Lung (tissue), 17 donors: ENCODE measurements at places on chromosomes 5 and 9.

DNA sequence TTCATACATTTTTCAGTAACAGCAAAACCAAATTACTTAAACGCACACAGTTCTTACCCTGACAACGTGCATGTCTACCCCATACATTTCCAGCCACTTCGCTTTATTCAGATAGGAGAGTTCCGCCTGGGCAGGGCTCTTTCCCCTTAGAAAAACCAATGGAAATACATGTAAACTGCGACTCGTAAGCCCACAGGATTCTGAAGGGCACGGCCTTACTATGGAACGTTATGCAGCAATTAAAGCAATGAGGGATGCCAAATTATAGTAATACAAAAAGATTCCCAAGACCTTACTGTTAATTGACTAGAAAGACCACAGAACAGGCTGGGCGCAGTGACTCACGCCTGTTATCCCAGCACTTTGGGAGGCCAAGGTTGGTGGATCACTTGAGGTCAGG is 64.5 kb downstream of the EPB41L4B start:
- no peak for DNase-seq

- DNase-seq, result no peak
Observed at GRCh38 chr5:21791304-21791703, 1061.8 kb downstream of the CDH12 start.

GRCh38 chr9:126207256-126207655 is 119.4 kb upstream of the MVB12B start:
- no peak for DNase-seq

GRCh38 chr9:32589083-32589723 is 16.2 kb upstream of the NDUFB6 start:
- peak; percentile 61 for DNase-seq

- DNase-seq, result no peak
Observed at GRCh38 chr5:9655641-9656040, 25.5 kb upstream of the TAS2R1 start.

DNA sequence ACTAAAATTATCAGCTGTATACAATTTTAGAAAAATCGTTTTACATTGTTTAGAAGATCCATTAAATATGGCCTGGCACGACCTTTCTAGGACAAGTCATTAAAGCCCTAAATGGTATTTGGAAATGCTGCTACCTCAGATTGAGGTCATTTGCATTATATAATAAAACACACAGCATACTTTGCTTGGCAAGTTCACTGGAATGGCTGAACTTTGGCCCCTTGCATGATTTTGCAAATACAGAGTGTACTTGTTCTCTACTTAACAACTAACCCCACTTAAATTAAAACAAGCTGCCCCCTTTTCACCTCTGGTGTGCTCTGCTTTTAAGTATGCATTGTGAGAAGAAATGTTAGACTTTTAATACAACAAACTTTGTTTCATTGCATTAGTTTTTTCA is 860.1 kb downstream of the PTPRD start:
- no peak for DNase-seq

- DNase-seq, result no peak
Observed at GRCh38 chr9:14092344-14092743, 221.6 kb downstream of the NFIB start.

DNA sequence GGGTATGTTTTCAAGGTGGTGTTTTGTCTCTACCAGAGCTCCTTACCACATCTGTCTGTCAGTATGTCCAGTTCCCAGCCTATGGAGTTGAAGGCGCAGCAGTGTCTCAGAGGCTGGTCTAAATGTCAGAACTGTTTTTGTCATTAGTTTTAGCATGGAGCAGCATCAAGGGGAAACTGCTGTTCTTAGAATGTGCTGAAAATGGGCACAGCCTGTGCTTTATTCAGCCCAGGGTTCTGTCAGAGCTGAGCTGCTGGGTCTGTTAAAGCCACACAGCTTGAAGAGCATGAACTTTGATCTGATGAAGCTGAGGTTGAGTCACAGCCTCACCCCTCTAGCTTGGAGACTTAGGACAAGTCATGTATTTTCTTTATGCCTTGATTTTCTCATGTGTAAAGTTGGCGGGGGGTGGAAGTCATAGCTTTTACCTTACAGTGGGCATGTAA is 71.9 kb downstream of the RALGPS1 start:
- DNase-seq, result no peak

- no peak for DNase-seq
Observed at GRCh38 chr5:144088206-144089064, 82.0 kb downstream of the YIPF5 start.

DNA sequence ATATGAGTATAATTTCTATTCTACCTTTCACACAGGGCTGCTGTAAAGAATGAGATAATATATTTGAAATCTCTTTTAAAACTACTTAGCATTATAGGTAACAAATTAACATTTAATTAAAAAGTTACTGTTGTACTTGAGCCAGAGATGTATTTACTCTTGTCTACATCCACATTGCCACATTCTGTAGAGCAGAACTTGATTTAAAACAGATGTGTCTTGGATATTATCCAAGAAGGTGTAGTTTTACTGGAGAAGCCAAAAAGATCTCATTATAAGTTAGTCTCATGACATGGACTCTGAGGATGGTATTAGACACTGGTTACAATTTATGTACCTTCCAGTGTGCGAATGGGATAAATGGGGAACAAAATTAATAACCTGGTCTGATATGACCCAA is 293.1 kb upstream of the CCNH start:
- no peak for DNase-seq

GRCh38 chr5:62082370-62082801 is 223.6 kb upstream of the KIF2A start:
- DNase-seq, result no peak

- no peak for DNase-seq
Observed at GRCh38 chr9:137459601-137460362, 648 bp upstream of the NSMF start.

DNA sequence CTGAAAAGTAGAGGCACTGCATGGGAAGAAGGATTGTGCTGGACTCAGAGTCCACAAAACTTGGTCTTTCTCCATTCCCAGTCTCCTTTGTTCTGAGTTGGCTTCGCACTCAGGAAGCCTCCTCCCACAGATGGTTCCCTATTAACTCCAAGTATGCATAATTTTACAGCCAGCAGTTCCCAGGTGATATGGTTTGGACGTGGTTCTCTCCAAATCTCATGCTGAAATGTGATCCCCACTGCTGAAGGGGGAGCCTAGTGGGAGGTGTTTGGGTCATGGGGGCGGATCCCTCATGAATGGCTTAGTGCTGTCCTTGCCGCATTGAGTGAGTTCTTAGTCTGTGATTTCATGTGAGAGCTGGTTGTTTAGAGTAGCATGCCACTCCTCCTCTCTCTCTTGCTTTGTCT is 86.6 kb downstream of the FEM1C start:
- peak; percentile 38 for DNase-seq

- peak; percentile 54 for DNase-seq
Observed at GRCh38 chr5:172768573-172769341, 2.2 kb downstream of the DUSP1 start.

DNA sequence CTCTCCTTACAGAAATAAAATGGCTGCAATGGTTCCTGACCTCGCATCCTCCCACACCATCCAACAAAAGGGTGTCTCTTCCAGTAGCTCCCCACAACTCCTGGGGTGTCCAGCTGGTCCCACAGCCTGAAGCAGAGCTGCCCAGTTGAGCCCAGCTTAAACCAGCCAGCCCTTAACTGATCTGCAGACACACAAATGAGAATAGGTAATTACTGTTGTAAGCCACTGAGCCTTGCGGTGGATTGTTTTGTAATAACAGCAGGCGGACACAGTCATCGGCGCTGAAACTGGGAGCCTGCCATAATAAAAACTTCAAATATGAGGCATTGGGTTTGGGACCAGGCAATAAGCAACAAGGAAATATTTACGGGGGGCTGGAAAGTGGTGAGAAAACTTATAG is 10.4 kb upstream of the ZBTB43 start:
- DNase-seq, result no peak

DNA sequence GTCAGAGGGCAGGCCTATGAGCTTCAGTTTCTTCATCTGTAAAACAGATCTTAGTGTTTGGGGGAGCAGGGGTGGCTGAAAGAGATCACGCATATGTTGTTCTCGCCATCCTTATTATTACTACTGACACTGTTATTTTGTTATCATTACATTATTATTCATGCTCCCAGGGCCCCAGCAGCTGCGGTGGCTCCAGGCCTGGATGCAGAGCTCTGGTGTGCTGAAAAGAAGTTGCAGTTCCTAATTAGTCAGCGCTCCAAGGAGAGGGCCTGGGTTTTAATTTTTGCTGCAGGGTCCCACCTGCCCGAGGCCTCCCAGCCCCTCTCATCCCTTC is 19.5 kb downstream of the CXXC5 start:
- no peak for DNase-seq

DNA sequence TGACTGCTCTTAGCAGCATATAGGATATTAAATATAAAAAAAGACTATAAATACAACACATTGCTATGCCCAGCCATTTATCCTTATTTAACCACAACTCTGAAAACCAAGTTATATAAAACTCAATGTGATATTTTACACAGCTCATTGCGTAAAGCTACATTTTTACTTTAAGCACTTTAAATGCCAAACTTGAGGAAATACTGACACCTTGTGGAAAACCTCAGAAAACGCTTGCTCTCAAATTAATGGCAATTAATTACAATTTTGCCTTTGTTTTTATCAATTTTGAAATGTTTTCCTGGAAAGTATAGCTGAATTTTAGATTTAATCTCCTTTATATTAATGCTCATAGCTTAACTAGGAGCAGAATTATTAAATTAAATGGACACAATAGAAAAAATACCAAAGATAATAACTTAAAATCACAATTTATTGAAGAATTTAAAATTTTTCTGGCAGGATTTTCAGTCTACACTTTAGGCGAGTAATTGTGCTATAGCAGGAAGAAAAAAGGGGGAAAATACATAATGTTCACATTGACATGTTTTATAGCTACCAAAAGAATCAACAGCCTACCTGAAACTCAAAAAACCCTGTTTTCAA is 25.2 kb upstream of the PLAC8L1 start:
- DNase-seq, result peak; percentile 68

DNA sequence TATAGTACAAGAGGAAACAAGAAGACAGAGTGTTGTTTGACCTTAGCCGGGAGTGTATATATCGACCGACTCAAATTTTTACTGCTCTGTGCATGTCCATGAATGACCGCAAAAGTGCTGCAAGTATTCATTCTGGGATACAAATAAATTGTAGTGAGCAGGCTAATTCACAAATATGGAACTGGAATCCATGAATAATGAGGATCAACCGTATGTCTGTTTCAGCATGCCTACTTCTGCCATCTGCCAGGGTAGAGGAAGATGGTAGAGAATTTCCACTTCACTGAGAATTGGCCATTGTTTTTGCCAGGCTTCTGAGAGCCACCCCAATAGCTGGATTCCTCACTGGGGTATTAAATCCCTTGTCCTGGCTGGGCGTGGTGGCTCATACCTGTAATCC is 8.5 kb upstream of the RALGPS1 start:
- DNase-seq, result no peak

DNA sequence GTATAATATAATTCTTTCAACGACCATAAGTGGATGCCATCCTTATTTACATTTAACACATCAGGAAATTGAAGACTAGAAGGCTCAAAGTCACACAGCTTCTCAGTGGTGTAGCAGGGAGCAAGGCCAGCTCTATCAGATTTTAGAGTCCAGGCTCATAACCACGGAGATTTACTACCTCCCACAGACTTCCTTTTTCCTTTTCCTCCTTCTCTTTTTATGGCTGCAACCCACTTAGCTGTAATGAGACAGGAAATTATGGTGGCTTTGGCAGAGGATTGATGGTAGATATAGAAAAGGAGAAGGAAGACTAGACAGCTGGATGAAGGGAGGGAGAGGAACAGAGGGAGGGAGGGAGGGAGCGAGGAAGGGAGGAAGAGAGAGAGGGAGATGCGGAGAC is 47.4 kb downstream of the SPEF2 start:
- no peak for DNase-seq

DNA sequence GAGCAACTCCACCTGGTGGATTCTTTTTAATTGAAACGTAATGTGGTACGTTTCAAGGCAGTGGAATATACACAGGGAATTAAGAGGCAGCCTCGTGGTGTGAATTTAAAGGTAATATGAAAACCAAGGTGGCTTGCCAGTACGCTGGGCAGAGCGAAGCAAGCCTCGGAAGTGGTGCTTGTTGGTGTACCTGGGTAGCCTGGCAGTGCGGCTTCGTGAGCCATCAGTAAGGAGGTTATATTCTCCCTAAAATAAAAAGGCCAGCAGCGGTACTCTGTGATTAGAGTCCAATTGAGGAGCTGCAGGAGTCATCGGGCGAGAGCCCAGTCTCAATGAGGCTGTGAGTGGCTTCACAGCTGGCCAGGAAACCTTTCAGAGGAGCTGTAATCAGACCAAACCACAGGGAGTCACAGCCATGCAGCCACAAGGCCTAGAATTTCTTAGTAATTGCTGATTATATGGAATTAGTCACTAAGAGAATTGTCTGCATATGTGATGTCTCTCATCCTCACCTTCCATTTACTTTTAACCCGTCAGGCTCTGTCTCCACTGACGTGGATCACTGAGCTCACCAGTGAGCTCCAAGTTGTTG is 57.7 kb downstream of the DCP2 start:
- DNase-seq, result no peak

GRCh38 chr5:79612667-79613198 is 492 bp downstream of the TENT2 start:
- DNase-seq, result no peak

GRCh38 chr9:376115-376514 is 161.4 kb downstream of the DOCK8 start:
- no peak for DNase-seq

- DNase-seq, result no peak
Observed at GRCh38 chr5:92674321-92674720, 906.7 kb downstream of the NR2F1-AS1 start.

DNA sequence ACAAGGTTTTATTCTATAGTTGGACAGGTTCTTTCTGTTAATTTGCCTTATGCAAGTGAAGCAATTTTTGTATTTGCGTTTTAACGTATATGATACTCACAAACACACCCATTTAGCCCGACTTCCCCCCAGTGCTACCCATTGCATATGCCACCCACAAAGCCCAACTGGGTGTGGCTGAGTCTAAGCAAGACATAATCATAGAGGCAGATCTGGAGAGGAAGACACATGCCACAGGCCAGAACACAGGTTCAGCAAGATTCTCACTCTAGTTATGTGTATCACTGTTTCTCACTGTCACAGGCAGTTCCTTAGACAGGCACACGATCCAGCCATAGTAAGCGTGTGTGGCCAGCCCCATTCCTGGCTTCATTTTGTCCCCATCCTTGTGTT is 29.0 kb upstream of the PUM3 start:
- no peak for DNase-seq

DNA sequence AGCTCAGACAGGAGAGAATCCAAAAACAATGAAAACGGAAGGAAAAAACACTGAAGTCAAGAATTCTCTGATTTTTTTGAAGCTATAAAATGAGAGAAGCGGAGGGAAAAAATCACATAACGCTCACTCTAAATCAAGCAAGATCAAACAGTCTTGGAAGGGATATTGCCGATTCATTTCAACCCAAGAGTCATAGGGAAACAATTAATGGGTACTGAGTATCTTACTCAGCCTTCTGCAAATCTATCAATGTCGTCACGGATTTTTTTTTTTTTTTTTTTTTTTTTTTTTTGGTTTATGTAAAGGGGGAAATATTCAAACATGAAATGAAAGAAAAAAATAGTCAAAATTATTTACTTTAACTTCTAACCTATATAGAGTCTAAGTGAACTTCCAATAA is 9.5 kb downstream of the MEF2C start:
- DNase-seq, result no peak

GRCh38 chr9:105443121-105443520 is 4.7 kb upstream of the FSD1L start:
- no peak for DNase-seq
